Upper lobe of right lung (tissue), 1 donor: ENCODE measurements at places on chromosomes 4 and X. TPM values are rescaled to one million over a fixed set of nuclear protein-coding genes. Genes with fewer than 3 reads are reported as not detected.

DNA sequence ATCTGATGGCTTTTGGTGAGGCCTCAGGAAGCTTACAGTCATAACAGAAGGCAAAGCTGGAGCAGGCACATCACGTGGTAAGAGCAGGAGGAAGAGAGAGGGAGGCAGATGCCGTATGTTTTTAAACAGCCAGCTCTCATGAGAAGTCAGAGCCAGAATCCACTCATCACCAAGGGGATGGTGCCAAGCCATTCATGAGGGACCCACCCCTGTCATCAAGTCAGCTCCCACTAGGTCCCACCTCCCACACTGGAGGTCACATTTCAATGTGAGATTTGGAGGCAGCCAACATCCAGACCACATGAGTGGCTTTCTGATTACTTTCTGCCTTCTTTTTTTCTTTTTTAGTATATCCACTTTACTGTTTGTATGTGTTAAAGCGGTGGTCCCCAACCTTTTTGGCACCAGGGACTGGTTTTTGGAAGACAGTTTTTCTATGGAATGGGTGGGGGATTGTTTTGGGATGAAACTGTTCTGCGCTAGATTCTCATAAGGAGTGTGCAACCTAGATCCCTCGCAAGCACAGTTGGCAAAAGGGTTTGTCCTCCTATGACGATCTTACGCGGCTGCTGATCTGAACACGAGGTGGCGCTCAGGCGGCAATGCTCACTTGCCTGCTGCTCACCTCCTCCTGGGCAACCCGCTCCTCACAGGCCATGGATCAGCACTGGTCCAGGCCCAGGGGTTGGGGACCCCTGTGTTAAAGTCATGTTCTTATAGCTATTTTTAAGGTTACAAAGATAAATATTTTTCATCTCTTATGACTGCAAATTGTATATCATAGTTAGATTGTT lies 61.7 kb downstream of the SLIT2 start:
- H3K36me3 ChIP-seq, result no peaks in the 10 kb centered on the region
- no peaks in the 10 kb centered on the region for H3K27me3 ChIP-seq
- no peak for DNase-seq
- H3K4me1 ChIP-seq, result peaks cover 4% of the 10 kb centered on the region
- H3K27ac ChIP-seq, result no peak overlapping the region

Gene MCF2
- total RNA-seq, result not detected

GRCh38 chr4:55574252-55574651 lies 17.8 kb downstream of the PDCL2 start:
- no peak for DNase-seq
- H3K4me3 ChIP-seq, result no peak overlapping the region
- H3K27ac ChIP-seq, result no peak overlapping the region
- H3K36me3 ChIP-seq, result no peaks in the 10 kb centered on the region
- no peaks in the 10 kb centered on the region for H3K27me3 ChIP-seq
- no peaks in the 10 kb centered on the region for H3K4me1 ChIP-seq

GRCh38 chrX:40912576-40912975 lies 172.7 kb upstream of the USP9X start:
- H3K27me3 ChIP-seq, result no peaks in the 10 kb centered on the region
- H3K36me3 ChIP-seq, result no peaks in the 10 kb centered on the region
- no peaks in the 10 kb centered on the region for H3K4me1 ChIP-seq
- H3K4me3 ChIP-seq, result no peak overlapping the region
- no peak overlapping the region for H3K27ac ChIP-seq

DNA sequence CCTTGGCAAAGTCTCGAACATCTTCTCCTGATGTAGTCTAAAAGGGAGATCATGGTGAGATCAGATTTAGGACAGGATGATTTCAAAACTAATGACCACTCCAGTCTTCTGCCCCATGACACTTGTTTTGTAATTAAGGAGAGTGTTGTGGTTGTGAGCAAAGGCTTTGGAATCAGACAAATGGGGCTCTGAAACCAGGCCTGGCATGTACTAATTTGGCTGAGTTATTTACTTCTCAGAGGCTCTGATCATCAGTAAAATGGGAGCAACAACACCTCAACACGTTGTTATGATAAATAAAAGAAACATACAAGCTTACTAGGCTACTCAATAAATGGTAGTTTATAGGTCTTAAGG lies 106.9 kb upstream of the FTHL17 start:
- no peaks in the 10 kb centered on the region for H3K4me1 ChIP-seq
- no peaks in the 10 kb centered on the region for H3K27me3 ChIP-seq
- H3K36me3 ChIP-seq, result no peaks in the 10 kb centered on the region
- DNase-seq, result no peak

Gene SLC34A2
- total RNA-seq, result 2,903 TPM

GRCh38 chrX:22559506-22559905 lies 286.8 kb downstream of the CBLL2 start:
- no peaks in the 10 kb centered on the region for H3K36me3 ChIP-seq
- H3K4me1 ChIP-seq, result no peaks in the 10 kb centered on the region
- H3K4me3 ChIP-seq, result no peak overlapping the region
- no peaks in the 10 kb centered on the region for H3K27me3 ChIP-seq
- H3K27ac ChIP-seq, result no peak overlapping the region
